ENCODE measurements at places on chromosomes 1 and 21.
A peak's percentile ranks its signal among the peaks of the same experiment; 100 is the strongest.

DNA sequence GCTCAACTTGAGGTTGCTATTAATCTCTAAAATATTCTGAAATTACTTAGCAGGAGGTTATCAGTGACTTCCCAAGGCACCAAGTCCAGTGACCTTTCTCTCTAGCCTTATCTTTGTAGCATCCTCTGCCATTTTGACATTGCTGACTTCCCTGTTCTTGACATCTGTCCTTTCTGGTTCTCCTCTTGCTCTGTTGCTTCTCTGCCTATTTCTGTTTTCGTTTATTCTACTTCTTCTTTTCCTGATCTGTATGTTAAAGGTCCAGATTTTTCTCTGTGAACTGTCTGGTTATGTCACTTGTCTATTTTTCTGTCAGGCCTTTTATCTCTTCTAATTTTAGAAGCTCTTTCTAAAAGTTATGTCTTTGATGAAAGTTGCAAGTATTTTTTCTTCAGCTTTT lies 178.8 kb downstream of the VPS13D start:
- no peak for DNase-seq

DNA sequence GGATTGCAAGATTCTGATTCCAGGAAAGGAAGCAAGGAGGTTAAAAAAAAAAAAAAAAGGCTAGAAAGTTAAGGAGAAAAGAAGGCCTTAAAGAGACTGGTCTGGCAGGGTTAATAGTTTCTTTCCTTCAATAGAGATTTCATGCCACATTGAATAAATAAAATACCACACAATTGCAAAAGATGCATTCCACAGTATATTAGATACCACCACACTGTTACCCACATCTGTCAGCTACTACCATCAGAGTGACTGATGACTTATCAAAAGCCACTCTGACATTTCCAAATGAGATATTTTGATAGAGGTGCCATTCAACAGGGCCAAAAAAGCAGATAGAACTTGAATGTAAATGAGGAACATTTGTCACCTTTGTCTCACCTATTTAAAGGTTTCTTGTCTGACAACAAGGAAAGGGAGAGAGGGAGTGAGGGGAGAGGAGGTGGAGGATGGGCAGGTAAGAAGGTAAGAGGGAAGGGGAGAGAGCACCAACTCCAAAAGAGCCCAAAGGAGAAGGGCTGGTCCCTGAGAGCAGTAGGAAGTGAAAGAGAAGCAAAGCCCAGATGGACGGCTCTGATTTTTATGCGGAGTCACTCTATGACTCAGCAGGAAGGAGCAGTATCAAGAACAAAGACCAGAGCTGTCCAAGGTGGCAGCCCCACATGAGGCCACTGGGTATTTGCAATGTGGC lies 38.3 kb downstream of the LRRN2 start:
- DNase-seq, result no peak

DNA sequence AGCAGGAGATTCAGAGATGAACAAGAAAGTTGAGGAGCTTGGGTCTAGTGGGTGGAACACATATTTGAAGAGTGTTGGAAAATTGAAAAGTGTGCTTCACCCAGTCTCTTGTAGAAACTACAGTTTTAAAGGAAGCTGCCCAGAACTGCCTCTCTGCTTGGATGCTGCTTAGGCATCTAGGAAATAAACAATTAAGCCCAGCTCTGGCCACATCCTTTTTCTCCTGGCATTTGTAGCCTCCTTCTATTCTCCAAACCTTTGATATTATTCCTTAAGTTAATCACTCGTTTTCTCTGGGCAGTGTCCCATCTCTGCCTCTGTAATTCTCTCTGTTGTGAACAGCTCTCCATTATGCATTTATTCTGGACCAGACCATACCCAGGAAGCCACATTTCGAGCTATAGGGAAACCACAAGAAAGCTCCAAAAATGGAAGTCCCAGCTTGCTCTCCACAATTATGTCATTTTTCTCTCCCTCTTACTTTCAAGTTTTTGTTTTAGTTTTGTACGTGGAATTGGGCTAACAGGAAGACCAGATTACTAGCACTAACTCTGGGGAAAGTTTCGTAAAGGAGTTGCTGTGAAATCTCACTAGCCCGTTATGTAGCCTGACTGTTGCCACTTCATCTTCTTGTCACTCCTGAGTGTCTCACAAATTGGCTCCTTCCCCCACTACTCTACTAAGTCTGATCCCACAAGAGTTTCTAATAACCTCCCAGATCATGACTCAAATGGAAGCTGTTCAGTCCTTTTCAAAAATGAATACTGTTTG lies 102.2 kb downstream of the NTMT2 start:
- DNase-seq, result no peak

DNA sequence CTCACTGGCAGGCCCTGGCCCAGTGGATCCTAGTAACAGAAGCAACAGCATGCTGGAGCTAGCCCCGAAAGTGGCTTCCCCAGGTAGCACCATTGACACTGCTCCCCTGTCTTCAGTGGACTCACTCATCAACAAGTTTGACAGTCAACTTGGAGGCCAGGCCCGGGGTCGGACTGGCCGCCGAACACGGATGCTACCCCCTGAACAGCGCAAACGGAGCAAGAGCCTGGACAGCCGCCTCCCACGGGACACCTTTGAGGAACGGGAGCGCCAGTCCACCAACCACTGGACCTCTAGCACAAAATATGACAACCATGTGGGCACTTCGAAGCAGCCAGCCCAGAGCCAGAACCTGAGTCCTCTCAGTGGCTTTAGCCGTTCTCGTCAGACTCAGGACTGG lies 7.7 kb downstream of the CGN start:
- DNase-seq, result no peak

GRCh38 chr21:30444204-30444603 lies 4.1 kb downstream of the KRTAP15-1 start:
- DNase-seq, result no peak

GRCh38 chr1:27564710-27565649 lies 39.0 kb downstream of the AHDC1 start:
- DNase-seq, result no peak

DNA sequence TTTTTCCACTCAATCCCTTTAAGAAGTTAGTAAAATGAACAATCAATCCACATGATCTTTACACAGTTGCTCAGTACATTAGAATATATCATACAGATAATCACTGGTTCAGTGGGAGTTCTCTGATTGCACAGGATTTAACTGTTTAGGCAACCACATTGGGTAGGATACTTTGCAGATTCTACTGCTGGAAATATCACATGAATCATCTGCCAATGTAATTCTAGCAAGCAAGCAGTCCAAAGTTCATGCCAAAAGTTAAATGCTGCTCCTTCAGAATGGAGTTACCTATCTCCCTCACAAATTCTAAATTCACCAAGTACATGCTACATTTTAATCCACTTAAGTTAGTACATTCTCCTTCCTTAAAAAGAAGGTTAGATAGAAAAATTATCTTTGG lies 52.4 kb downstream of the NEGR1 start:
- no peak for DNase-seq

DNA sequence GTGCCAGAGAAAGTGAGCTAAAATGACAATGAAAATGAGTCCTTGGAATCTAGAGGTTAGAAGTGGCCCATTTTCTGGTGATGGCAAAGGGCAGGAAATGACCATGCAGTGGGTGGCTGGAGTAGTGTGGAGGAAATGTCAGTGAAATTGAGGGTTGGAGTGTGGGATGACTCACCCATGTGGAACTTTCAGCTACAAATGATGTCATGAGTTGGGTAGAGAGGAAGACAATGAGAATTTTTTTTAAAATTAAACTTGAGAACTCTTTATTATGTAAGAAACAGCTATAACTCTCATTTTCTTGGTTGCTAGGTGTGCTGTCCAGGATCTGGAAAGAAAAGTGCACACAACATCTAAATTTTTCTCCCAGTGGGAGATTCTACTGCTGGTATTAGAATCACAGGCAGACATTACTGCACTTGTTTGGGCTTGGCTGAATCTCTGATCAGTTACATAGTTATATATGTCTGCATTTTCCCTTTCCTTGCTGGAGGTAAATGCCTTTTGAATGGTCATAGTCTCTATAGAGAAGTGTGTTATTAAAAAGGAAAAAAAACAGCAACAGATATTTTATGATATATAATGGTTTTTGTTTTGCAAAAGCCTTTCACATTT lies 56.8 kb upstream of the GNG12 start:
- DNase-seq, result no peak

DNA sequence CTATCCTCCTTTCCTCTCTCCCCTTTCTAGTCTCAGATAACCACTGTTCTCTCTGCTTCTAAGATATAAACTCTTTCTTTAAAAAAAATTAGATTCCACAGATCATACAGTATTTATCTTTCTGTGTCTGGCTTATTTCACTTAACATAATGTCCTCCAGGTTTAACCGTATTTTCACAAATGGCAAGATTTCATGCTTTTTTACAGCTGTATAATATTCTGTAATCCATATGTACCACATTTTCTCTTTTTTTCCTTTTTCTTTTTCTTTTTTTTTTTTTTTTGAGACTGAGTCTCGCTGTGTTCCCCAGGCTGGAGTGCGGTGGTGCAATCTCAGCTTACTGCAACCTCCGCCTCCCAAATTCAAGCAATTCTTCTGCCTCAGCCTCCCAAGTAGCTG lies 5.1 kb upstream of the SLC16A1 start:
- no peak for DNase-seq

DNA sequence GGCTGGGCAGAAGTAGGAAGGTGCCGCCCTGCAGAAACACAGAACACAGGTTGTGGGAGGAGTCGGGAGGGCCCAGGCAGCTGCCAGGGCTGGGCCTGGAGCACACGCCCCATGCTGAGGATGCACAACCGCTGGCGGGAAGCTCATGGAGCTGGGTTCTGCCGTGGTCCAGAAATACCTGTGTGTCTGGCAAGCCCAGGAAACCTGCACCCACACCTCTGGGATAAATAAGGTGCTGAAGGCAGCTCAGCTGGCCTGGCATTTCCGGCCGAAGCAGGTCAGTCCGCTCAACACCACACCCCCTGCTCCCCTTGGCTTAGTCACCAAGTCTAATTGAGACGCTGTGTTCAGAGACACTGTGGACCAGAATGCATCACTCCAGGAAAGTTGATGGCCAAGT lies 32.1 kb downstream of the CTNNBIP1 start:
- peak; percentile 50 for DNase-seq

DNA sequence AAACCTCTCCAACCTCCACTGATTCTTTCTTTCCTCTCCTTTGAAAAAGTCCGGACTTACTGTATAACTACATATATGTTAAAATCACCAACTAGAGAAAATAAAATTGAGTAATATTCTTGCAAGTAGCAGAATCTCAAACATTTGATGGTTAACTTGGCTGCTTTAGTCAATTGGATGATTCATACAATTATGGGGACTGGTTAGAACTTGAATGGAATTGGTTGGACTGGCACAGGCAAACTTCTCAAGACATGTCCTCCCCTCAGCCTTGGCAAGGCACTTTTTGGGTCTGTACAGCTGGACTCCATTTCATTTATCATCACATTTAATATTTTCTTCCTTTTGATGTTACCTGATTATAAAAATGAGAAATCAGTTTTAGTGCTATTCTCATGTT lies 6.5 kb downstream of the WLS start:
- DNase-seq, result no peak

- no peak for DNase-seq
These were observed 475 bp upstream of the NPPB start for GRCh38 chr1:11858968-11859871.

- no peak for DNase-seq
These were observed 6.1 kb upstream of the PLA2G5 start for GRCh38 chr1:20063861-20064292.

- DNase-seq, result no peak
These were observed 104.6 kb downstream of the DISP1 start for GRCh38 chr1:222919478-222919865.

GRCh38 chr1:54869173-54869851 lies 17.7 kb downstream of the DHCR24 start:
- no peak for DNase-seq

DNA sequence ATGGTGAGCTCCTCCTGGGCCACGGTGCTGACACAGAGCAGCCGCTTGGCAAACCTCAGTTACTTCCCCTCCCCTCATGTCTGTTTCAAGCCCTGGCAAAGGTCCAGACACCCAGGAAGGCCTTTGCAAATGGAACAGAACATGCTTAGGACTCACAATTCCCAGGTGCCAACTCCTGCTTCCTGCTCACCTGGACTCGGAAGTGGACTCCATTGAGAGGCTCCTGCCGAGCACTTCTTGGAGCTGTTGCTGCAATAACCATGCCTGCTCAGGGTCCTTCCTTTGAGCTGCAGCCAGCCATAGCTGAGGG lies 10.7 kb downstream of the DCST2 start:
- peak; percentile 21 for DNase-seq

Data from NCI-H187 (cell line).